ENCODE measurements at places on chromosomes 7 and 10. TPM values are rescaled to one million over a fixed set of nuclear protein-coding genes. Genes with fewer than 3 reads are reported as not detected.

The CALML3 gene
- total RNA-seq: under 0.01 TPM

The OR9A2 gene
- not detected for total RNA-seq

The SLC35B4 gene
- total RNA-seq: 24.7 TPM

The ODAD2 gene
- 1.2 TPM for total RNA-seq

The EBF3 gene
- 3.7 TPM for total RNA-seq

The SRRM3 gene
- total RNA-seq: 2.0 TPM

The STAG3 gene
- 0.28 TPM for total RNA-seq

The CALHM1 gene
- total RNA-seq: not detected

The NRG3 gene
- total RNA-seq: not detected

The OR6V1 gene
- total RNA-seq: not detected

The MUC12 gene
- 0.92 TPM for total RNA-seq

The TSPAN15 gene
- 0.85 TPM for total RNA-seq

The GIMAP6 gene
- total RNA-seq: 0.14 TPM

The GPNMB gene
- 58.6 TPM for total RNA-seq

The OR2A5 gene
- total RNA-seq: not detected

The SFTPD gene
- not detected for total RNA-seq

The SPDYE5 gene
- not detected for total RNA-seq

The LDB3 gene
- under 0.01 TPM for total RNA-seq

The CACNA2D1 gene
- 90.3 TPM for total RNA-seq

The ZNF487 gene
- total RNA-seq: 4.3 TPM

The CYP2C19 gene
- not detected for total RNA-seq

The PNLIP gene
- total RNA-seq: not detected

The SFTPA1 gene
- not detected for total RNA-seq

The KCNIP2 gene
- total RNA-seq: 1.8 TPM

The PIP gene
- not detected for total RNA-seq

The ZNF12 gene
- 14.1 TPM for total RNA-seq

The FAS gene
- 61.8 TPM for total RNA-seq

The NME8 gene
- total RNA-seq: not detected

The PRLHR gene
- total RNA-seq: not detected

The HABP2 gene
- not detected for total RNA-seq

The PTPRN2 gene
- 0.71 TPM for total RNA-seq

Data from smooth muscle cell of bladder (primary cell).